Right ventricle myocardium superior (tissue), 1 donor: ENCODE measurements at places on chromosomes 3 and 15. TPM values are rescaled to one million over a fixed set of nuclear protein-coding genes. Genes with fewer than 3 reads are reported as not detected.

DNA sequence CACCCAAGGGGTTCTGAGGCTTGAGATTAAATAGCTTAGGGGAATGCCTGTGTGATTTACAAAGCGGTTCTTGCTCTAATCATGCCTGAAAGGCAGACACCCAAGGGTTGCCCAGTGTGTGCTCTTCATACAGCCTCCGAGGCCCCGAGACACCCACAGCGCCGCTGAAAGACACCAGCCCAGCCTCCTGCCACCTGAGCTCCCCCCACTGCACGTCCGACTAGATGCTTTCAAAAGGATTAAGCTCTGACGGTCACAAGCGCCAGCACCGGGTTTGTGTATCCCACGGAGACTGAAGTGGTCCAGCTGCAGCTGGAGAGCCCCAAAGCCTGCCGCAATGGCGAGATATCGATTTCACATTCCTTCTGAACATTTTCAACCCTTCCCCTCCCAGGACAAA lies 50.3 kb downstream of the SPATA12 start:
- DNase-seq = no peak

GRCh38 chr3:32423956-32424557 lies 32.4 kb downstream of the CMTM7 start:
- DNase-seq = no peak

CPA3 gene
- 2.1 TPM for total RNA-seq

RHCG gene
- total RNA-seq = not detected
